Activated CD4-positive, alpha-beta T cell treated with anti-CD3 and anti-CD28 coated beads for 36 hours (primary cell): ENCODE measurements at places on chromosomes 3 and 15. TPM values are rescaled to one million over a fixed set of nuclear protein-coding genes. Genes with fewer than 3 reads are reported as not detected.

Gene CXCR6
- total RNA-seq, result 0.85 TPM

DNA sequence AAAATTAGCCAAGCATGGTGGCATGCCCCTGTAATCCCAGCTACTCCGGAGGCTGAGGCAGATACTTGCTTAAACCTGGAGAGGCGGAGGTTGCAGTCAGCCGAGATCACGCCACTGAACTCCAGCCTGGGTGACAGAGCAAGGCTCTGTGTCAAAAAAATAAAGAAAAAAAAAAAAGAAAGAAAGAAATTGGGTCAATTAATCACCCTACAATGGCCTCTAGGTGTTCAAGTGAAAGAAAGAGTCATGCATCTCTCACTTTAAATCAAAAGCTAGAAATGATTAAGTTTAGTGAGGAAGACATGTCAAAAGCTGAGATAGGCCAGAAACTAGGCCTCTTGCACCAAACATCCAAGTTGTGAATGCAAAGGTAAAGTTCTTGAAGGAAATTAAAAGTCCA is 44.9 kb upstream of the GSK3B start:
- no peak for DNase-seq

DNA sequence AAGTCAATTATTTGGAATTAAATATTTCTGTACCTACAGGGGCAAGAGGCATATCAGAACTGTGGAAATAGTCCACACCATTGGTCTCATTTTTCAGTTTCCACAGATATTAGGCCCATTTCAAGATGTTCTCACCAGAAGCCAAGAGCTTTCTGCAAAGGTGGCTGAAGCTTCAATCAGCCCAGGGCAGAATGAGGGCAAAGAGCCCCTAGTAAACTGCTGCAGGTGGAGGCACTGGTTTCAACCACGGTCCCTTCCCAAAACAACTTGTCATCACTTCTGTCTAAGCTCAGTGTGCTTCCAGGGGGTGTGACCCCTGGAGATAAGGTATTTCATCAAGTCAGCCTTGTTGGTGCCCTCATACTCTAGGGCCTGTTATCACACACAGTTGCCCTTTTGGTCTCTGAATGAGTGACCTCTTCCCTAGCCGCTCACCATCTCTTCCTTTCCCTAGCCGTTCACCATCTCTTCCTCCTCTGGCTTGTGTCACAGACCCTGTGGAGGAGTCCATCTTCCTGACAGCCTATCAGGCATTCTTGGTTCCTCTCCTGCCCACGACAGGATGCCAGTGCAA is 21.2 kb downstream of the IL17RD start:
- no peak for DNase-seq

GRCh38 chr15:80776420-80777045 is 2.6 kb upstream of the CEMIP start:
- peak; percentile 82 for DNase-seq

GRCh38 chr3:54191220-54191619 is 68.9 kb downstream of the CACNA2D3 start:
- DNase-seq, result no peak

- DNase-seq, result no peak
Measured at GRCh38 chr3:40925231-40925630, 274.1 kb upstream of the CTNNB1 start.

DNA sequence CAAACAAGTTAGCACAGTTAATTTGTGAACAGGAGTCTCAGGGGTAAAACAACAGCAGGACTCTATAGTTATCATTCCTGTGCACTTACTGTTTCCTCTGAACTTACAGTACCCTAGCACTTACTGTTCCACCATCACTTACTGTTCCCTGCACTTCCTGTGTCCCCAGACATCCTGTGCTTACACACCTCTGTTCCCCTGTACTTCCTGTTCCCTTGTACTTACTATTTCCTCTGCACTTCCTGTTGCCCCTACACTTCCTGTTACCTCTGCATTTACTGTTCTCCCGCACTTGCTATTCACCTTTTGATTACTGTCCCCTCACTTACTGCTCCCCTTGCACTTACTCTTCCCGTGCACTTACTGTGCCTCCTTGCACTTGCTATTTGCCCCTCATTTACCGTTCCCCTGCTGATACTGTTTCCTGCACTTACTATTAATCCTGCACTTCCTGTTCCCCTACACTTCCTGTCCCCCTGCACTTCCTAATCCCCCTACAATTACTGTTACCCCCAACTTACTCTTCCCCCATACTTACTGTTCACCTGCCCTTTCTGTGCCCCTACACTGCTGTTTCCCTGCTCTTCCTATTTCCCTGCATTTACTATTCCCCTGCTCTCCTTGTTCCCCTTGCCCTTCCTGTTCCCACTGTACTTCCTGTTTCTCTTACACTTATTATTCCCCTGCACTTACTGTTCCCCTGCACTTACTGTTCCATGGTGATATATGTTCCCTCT is 30.3 kb downstream of the TPRA1 start:
- DNase-seq, result no peak
